ENCODE measurements at places on chromosomes 5 and 9. TPM values are rescaled to one million over a fixed set of nuclear protein-coding genes. Genes with fewer than 3 reads are reported as not detected.
A peak's percentile ranks its signal among the peaks of the same experiment; 100 is the strongest.

DNA sequence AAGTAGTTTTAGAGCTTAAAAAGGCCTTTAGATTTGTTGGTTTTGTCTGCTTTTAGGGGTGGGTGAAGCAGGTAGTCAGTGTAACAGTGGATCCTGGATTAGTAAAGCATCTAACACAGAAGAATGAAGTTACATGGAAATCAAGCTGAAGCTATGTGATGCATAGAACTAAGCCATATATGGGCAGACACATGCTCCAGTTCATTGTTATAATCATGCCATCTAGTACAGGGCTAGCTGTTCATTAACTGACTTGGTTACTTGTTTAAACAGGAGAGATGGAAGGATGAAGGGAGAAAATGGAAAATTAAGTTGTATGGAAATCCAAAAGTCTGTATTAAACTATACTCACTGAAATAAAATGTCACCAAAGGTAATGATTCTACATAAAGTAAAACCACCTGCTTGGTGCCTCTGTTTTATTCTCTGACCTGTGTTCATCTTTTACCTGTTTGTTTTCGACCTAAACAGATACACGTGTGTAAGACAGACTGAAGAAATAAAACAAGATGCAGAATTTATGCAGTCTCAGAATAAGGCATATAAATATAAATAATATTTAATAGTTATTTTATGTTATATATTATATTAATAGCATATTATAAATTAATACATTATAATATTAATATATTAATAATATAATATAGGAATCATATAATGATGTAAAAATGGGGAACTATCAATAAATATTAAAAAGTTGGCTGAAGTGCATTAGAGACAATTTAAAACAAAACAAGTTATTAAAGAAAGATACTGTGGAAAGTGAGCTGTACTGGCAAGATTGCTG is 33.9 kb downstream of the MRPS30 start:
- no peak overlapping the region for H3K4me3 ChIP-seq
- H3K4me1 ChIP-seq, result no peaks in the 10 kb centered on the region
- no peaks in the 10 kb centered on the region for H3K27me3 ChIP-seq
- H3K36me3 ChIP-seq, result no peaks in the 10 kb centered on the region

DNA sequence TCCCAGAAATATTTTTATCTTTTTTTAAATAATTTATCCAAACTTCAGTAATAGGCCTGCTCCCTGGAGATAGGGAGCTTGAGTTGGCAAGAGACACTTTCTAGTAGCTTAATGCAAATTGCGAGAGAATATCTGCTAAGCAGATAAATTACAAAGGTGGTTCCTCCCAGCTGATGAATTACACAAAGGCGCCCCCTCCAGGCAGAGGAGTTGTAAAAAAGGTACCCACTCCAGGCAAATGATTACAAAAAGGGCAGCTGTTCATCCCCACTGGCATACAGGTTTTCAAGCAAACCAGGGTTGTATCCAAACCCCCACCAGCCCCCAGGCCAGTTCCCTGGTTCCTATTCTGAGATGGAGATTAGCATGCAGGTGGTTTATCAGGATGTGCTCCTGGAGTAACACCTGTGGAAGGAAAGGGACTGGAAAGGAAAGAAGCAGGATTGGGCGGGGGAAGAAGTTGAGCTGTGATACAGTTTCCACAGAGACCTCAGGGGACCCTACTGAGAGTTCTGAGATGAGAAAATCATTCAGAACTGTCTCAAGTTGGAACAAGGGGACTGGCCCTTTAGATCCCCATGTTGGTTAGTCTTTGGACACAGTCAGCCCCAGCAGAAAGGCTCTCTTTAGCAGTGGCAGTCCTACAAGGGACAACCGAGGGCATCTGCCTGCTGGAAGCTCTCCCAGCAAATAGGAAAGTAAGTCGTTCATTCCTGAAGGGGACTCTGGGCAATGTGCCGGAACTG is 25.5 kb downstream of the ESM1 start:
- H3K27ac ChIP-seq, result no peak overlapping the region
- H3K4me3 ChIP-seq, result no peak overlapping the region
- H3K4me1 ChIP-seq, result no peaks in the 10 kb centered on the region
- no peak for DNase-seq

DNA sequence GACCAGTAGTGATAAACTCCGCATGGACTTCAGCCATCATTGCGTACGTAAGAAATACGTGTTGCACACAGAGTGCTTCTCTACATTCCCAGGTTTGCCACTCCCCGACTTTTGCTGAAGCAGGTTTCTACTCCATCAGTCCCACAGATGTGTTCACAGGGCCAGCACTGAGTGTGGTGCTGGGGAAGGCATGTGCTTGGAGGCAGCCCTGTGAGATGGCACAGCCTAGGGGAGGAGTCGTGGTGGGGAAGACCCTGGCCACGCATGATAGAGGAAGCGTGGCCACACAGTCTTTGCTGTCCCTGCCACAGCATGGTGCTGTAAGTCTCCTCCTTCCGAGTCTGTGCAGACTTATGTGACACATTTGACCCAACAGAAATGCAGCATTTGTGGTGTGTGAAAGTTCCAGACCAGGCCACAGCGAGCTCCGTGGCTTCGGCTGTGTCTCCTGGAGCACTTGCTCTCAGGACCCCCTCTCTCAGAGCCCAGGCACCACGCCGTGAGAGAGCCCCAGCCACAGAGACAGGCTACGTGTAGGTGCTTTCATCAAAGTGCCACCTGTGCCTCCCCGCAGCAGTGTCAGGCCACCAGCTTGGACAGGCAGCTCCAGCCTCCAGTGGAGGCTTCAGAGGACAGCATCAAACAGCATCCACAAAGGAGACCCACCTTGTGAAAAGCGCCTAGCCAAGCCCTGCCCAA is 197.8 kb downstream of the AUH start:
- no peak overlapping the region for H3K27ac ChIP-seq
- no peak for DNase-seq
- H3K27me3 ChIP-seq, result no peaks in the 10 kb centered on the region
- H3K4me3 ChIP-seq, result no peak overlapping the region

GRCh38 chr5:168870910-168871309 is 291.7 kb upstream of the PANK3 start:
- peaks cover 5% of the 10 kb centered on the region for H3K36me3 ChIP-seq
- no peak overlapping the region for H3K27ac ChIP-seq
- no peaks in the 10 kb centered on the region for H3K27me3 ChIP-seq
- no peak for DNase-seq

DNA sequence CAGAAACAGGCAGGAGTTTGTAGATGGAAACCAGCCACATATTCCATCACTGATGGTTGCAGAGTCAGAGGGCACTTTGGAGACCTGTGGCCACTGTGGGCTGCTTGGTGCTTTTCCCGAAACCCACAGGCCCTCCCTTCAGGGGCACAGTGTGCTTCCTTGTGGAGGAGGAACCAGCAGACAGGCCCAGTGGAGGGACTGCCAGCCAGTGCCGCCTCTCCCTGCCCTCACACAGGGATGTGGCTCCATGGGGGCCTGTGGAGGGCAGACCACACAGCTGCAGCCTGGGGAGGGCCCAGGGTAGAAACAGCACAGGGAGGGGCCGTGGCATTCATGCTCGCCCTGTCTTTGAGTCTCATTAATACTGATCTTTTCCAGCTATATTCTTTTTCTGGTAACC is 35.2 kb downstream of the CEP72 start:
- no peaks in the 10 kb centered on the region for H3K27me3 ChIP-seq
- DNase-seq, result no peak
- no peaks in the 10 kb centered on the region for H3K4me1 ChIP-seq

GRCh38 chr9:72909428-72909827 is 43.4 kb downstream of the ALDH1A1 start:
- H3K27ac ChIP-seq, result no peak overlapping the region
- no peak overlapping the region for H3K4me3 ChIP-seq
- H3K27me3 ChIP-seq, result no peaks in the 10 kb centered on the region
- H3K4me1 ChIP-seq, result no peaks in the 10 kb centered on the region

- H3K4me3 ChIP-seq, result no peak overlapping the region
- no peaks in the 10 kb centered on the region for H3K36me3 ChIP-seq
- H3K4me1 ChIP-seq, result no peaks in the 10 kb centered on the region
Observed at GRCh38 chr9:68955330-68955729, 58.6 kb downstream of the PRKACG start.

GRCh38 chr9:85858056-85858750 is 82.7 kb upstream of the NAA35 start:
- no peaks in the 10 kb centered on the region for H3K36me3 ChIP-seq
- H3K4me1 ChIP-seq, result peaks cover 28% of the 10 kb centered on the region
- no peaks in the 10 kb centered on the region for H3K27me3 ChIP-seq
- H3K27ac ChIP-seq, result peak overlapping the region; percentile 34
- H3K4me3 ChIP-seq, result no peak overlapping the region

DNA sequence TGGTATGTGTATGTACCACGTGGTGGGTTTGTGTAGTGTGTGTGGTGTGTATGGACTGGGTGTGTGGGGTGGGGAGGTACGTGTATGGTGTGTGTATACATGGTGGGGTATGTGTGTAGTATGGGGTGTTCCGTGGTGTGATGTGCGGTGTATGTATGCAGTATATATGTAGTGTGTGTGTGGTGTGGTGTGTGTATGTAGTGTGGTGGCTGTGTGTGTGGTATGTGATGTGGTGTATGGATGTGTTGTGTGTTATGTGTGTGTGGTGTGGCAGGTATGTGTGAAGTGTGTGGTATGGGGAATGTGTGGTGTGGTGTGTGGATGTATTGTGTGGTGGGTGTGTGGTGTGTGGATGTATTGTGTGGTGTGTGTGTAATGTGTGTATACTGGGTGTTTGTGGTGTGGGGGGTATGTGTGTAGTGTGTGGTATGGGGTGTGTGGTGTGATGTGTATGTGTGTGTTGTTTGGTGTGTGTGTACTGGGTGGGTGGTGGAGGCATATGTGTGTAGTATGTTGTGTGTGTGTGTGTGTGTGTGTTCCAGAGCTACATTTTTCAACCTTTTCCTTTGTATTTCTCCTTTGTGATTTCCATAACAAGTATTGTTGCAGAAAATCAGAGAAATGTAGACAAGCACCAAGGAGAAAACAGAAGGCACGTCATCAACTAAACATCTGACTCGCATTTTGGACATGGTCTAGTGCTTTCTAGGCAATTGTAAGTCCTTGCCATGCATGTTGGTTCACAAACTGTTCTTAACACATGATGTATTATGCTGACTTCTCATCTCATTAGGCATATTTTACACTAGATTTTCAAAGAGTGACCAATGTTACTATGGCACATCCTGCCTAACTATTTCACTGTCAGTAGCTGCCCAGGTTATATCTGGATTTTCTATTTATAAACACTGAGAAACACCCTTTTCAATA is 13.2 kb downstream of the SEMA4D start:
- no peaks in the 10 kb centered on the region for H3K27me3 ChIP-seq
- no peaks in the 10 kb centered on the region for H3K36me3 ChIP-seq
- DNase-seq, result no peak
- no peak overlapping the region for H3K27ac ChIP-seq
- H3K4me1 ChIP-seq, result no peaks in the 10 kb centered on the region
- H3K4me3 ChIP-seq, result no peak overlapping the region

- 0 out of 2 replicates have a peak, but pooled peaks cover 3% of the 10 kb centered on the region for H3K4me1 ChIP-seq
- no peak overlapping the region for H3K27ac ChIP-seq
- no peaks in the 10 kb centered on the region for H3K27me3 ChIP-seq
- no peaks in the 10 kb centered on the region for H3K36me3 ChIP-seq
- no peak overlapping the region for H3K4me3 ChIP-seq
- DNase-seq, result peak; percentile 51
Observed at GRCh38 chr5:152688561-152689249, 283.6 kb upstream of the NMUR2 start.

GRCh38 chr5:90113108-90113507 is 296.4 kb downstream of the CETN3 start:
- no peak for DNase-seq
- no peaks in the 10 kb centered on the region for H3K4me1 ChIP-seq
- H3K27ac ChIP-seq, result no peak overlapping the region

DNA sequence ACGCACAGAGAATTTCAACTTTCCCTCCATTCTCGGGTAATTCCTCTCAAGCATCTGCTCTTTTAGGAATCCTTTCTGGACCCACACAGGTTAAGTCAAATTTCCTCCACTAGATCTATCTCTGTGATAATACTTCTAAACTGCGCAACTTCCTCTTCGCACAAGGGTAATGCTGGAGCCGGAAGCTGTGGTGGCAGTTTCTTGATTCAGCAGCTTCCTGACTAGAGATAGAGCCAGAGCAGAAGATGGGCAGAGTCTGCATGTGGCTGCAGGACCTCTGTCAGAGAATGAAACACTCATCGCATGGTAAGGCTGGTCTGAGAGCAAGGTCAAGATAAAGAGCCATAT is 11.1 kb upstream of the CDC42SE2 start:
- no peak overlapping the region for H3K4me3 ChIP-seq
- H3K4me1 ChIP-seq, result peaks cover 15% of the 10 kb centered on the region
- no peaks in the 10 kb centered on the region for H3K27me3 ChIP-seq
- no peak overlapping the region for H3K27ac ChIP-seq
- no peak for DNase-seq

DNA sequence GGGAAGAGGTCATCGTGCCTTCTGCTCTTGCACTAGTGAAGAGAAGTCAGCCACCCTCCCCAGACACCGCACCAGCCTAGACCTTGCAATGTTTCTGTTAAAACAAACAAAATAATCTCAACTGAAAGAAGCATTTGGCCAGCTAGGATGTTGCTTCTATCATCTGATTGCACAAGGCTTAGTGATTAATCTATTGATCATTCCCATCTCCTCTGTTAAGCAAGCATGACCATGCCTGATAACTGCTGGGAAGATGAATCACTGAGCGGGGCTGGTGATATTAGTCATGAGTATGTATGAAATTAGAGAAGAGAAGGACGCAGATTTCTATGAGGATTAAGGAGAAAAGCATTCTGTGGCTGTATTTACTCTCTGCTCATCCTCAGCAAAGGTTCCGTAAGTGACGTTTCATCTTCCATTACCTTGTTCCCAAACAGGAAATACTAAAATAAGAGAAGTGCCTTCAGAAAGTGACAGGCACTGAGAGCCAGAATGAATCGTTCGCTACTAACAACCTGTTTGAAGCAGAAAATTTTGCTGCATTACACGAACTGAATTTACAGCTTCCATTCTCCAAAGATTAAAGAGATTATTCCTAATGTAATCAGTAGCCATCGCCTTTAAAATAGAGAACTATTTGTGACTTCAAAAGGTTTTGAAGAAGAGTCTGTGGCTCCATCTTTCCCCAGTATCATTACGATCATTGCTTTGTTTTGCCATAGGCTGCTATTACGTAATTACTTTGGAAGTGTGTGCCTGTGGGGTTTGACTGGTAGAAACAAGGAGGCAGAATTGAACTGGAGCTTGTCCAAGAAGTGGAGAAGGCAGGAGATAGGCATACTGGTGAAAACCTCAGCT is 219.1 kb downstream of the MED10 start:
- no peak overlapping the region for H3K27ac ChIP-seq
- no peak overlapping the region for H3K4me3 ChIP-seq
- H3K27me3 ChIP-seq, result no peaks in the 10 kb centered on the region
- peak; percentile 9 for DNase-seq

- H3K36me3 ChIP-seq, result peaks cover 34% of the 10 kb centered on the region
- no peak overlapping the region for H3K27ac ChIP-seq
- DNase-seq, result no peak
- H3K27me3 ChIP-seq, result no peaks in the 10 kb centered on the region
- no peaks in the 10 kb centered on the region for H3K4me1 ChIP-seq
Observed at GRCh38 chr5:54547711-54548250, 30.2 kb downstream of the SNX18 start.

CCL28 gene
- total RNA-seq, result 0.18 TPM

POU5F2 gene
- total RNA-seq, result 0.34 TPM

CD72 gene
- total RNA-seq, result not detected

RELL2 gene
- total RNA-seq, result 10.1 TPM

TEX48 gene
- total RNA-seq, result not detected

All from SJSA1 (cell line).